ENCODE measurements at places on chromosomes 5 and 9.

GRCh38 chr5:113487416-113487780, 855 bp downstream of the MCC start:
- no peak for DNase-seq

DNA sequence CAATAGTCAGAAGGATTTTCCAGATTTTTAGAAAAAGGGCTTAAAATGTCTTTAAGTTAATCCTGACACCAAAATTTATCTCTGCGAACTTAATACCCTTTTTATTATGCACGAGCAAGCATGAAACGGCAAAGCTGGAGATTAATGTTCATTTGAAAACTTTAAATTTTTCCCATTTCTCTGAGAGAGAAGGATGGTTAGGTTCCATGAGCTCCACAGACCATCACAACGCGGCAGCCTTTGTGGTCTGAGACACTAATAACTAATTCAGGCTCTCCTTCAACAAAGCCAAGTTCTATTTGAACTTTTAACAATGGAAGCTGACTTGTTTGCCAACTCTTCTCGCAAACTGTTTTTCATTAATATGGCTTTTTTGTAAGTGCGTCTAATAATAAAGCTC, 94.7 kb downstream of the MYO10 start:
- DNase-seq, result no peak

DNA sequence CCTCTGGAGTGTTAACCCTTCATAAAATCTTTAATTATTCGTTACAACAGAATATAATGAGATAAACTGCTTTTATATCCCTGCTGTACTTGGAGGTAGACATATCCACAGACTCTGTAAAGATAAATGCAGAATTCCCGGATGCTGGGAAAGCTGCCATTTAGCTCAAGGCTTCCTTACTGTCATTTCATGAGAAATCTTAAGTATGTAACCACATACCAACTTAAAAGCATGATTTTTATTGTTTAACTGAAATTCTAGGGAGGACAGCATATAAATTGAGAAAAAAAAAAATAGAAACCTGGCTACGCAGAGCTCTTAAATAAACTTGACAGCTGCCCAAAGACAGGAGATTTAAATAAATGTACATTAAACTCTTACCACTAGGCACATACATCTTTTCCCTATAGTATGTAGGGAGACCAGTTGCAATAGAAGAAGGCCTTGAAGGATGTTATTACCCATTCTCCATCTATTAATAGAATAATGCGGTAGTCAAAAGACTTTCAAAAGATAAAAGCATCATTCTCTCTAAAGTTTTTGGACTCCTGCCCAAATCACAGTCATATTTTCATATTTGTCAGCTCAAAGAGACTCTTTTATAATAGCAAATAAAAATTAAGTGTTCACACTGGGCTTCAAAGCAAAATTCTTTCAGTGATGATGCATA, 373.8 kb downstream of the NDUFS4 start:
- DNase-seq, result no peak

- DNase-seq, result no peak
Measured at GRCh38 chr5:177997319-177997670, 1.3 kb upstream of the PROP1 start.

- DNase-seq, result no peak
Measured at GRCh38 chr5:171295801-171296200, 13.2 kb upstream of the TLX3 start.

DNA sequence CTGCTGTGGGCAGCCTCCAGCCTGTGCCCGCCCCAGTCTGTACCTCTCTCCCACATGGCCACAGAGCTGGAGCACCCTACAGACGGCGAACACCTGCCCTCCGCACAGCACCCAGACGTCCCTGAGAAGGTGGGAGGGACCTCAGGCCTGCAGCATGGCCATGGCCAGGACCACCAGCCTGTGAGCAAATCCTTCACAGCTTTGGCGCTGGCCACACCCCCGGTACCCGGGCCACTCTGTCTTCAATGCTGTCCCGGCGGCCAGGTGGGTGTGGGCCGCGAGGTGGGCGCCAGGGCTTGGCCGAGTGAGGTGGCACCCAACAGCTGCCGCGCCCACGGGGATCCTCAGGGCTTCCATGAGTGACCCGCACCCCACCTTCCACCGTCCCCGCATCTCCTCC, 18.7 kb downstream of the NOTCH1 start:
- DNase-seq, result no peak

GRCh38 chr5:100853582-100853981, 49.5 kb downstream of the ST8SIA4 start:
- DNase-seq, result no peak

- no peak for DNase-seq
Measured at GRCh38 chr9:111484572-111484894, 350 bp upstream of the ECPAS start.

- DNase-seq, result no peak
Measured at GRCh38 chr5:13780081-13780480, 164.4 kb downstream of the DNAH5 start.
